ENCODE measurements at places on chromosomes 4 and X.

- no peak for DNase-seq
Measured at GRCh38 chr4:146450524-146450923, 71.2 kb downstream of the SLC10A7 start.

GRCh38 chr4:55323375-55323774 is 22.7 kb upstream of the SRD5A3 start:
- no peak for DNase-seq

DNA sequence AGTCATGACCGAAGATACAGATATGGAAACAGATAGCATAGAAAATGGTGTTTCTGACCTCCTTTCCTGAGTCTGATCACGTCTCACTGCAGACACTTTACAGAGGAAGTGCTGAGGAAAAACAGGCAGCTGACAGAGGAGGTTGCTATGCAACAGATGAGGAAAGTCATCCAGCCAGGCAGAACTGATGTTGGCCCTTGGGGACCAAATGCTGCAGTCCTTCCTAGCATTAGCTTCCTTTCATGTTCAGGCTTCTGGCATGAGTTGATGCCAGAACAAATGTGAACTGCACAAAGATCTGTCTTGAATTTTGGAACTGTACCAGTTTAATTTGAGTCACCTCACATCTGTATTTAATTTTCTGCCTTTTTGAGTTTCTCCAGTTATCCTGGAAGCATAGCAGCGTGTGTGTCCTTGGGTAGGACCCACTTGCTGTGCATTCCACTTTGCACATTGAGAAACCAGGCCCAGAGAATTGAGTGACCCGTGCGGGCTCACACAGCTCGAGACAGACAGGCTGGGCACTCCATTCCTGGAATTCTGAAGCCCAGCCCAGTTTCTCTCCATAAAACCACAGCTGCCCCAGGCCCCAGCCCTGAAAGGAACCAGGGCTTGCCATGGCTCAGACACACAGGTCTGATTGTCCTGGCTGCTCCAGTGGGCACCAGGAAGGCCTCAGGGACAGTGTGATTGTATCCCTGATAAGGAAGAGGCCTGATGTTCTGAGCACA is 1.4 kb upstream of the MAGED1 start:
- no peak for DNase-seq

- no peak for DNase-seq
Measured at GRCh38 chr4:26763648-26764047, 97.0 kb upstream of the STIM2 start.

DNA sequence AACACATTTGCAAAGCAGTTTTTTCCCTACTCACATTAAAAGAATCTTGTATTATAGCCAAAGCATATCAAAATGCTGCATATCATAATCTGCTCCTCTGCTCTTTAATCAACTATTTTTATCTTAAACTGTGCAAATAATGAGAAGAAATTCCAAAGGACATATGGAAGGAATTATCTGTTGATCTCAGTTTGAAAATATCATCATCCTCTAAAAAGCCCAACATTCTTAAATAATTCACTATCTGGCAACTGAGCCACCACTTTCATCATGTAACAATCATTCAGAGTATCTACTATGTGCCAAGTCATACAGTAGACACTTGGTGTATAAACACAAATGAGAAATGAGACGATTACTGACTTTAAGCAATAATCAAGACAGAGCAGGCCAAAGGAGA is 63.0 kb downstream of the PRSS12 start:
- DNase-seq = no peak

DNA sequence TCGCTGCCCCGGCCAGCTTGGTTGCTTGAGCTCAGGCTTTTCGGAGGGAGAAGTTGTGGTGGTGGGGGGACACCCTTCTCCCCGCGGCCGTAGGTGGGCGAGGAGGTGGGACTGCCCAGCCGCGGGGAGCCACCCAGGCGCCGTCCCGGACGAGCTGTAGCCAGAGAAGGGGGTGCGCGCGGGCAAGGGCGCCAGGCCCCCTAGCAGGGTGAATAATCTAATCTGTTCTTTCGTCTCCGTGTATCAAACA is 3.1 kb downstream of the MID1IP1 start:
- DNase-seq = no peak

- no peak for DNase-seq
Measured at GRCh38 chrX:49197543-49198087, 2.4 kb downstream of the SYP start.

GRCh38 chr4:75654905-75655304 is 18.3 kb downstream of the G3BP2 start:
- DNase-seq = no peak

- DNase-seq = no peak
Measured at GRCh38 chrX:56057325-56057724, 174.8 kb upstream of the KLF8 start.

DNA sequence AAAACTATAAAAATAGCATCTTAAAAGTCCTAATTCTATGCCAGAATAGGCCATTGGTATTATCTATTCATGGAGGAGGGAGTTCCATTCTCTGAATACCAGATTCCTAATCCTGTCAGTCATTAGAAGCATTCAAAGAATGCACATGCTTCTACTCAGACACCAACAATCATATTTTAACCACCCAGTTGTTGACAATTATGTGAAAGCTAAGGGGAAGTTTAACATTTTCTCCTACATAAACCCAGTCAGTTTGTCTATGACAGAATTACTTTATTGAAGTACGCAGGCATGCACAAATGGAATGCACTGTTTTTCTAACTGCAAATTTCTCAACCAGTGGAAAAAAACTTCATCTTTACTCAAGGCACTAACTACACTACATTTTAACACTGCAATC is 69.6 kb upstream of the MTNR1A start:
- DNase-seq = no peak

DNA sequence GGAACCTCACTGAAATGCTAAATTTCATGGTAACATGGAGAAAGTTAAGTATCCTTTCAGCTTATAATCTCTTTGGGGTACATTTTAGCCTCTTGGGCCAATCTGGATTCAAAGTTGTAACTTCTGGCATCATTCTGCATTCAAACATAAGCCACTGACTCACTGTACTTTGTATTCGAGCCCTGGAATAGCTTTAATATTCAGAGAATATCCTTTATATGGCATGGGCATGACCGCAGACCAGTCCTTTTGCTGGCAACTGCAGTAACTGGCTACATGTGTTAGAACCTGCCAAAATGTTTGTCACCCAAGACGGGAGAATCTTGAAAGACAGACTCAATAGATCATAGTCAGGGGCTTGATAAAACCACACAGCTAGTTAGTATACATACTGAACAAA is 3.3 kb downstream of the GASK1B start:
- no peak for DNase-seq

GRCh38 chrX:113747274-113747973 is 836.5 kb upstream of the HTR2C start:
- no peak for DNase-seq

DNA sequence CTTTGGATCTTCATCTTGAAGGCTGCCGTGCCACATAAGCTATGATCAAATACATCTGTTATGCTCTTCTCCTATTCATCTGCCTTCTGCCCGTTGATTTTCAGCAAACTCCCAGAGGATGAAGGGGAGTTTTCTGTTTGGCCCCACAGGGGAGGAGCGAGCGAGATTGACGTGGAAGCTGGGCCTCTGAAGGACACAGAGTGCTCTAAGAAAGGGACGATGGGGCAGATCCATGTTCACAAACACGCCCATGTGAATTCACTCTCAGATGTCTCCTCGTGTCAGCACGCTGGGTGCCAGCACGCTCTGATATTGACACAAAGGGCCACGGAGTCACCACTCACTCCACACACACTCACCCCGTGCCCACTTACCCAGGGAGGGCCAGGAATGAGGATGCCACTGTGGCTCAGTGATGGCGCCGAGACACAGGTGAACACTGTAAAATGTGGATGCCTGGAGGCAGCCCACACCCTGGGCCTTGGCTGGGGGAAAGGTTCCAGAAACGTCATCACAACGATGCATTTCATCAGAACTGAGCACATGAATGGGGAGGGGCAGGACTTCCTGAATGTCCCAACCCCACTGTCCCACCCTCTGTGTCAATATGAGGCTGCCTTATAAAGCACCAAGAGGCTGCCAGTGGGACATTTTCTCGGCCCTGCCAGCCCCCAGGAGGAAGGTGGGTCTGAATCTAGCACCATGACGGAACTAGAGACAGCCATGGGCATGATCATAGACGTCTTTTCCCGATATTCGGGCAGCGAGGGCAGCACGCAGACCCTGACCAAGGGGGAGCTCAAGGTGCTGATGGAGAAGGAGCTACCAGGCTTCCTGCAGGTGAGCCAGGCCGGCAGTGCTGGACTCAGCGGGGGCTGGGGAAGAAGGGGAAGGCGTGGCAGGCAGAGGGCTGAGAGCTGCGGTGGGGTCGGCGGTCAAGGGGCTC is at the start of gene S100P:
TSS of gene S100P (plus strand) at position 648 of the 946 bp plus-strand sequence. CDS start at position 703, 55 bp downstream.
- no peak for DNase-seq

- no peak for DNase-seq
Measured at GRCh38 chrX:124239911-124240310, 92.5 kb upstream of the TEX13D start.

DNA sequence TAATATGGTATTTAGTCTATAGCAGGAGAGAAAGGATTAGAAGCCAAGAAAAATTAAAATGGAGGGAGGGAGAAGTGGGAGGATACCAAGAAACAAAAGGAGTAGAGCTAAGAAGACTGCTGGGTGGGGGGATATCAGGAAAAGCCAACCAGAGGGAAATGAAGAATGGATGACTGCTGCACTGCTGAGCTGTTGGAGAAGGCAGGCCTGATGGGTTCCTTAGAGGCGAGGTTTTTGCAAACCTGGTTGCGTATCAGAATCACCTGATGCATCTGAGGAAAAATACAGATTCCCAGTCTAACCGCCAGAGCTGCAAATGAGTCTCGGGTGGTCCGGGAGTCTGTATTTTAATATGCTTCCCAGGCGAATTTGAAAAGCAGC is 1.5 kb downstream of the PGRMC1 start:
- DNase-seq = no peak

DNA sequence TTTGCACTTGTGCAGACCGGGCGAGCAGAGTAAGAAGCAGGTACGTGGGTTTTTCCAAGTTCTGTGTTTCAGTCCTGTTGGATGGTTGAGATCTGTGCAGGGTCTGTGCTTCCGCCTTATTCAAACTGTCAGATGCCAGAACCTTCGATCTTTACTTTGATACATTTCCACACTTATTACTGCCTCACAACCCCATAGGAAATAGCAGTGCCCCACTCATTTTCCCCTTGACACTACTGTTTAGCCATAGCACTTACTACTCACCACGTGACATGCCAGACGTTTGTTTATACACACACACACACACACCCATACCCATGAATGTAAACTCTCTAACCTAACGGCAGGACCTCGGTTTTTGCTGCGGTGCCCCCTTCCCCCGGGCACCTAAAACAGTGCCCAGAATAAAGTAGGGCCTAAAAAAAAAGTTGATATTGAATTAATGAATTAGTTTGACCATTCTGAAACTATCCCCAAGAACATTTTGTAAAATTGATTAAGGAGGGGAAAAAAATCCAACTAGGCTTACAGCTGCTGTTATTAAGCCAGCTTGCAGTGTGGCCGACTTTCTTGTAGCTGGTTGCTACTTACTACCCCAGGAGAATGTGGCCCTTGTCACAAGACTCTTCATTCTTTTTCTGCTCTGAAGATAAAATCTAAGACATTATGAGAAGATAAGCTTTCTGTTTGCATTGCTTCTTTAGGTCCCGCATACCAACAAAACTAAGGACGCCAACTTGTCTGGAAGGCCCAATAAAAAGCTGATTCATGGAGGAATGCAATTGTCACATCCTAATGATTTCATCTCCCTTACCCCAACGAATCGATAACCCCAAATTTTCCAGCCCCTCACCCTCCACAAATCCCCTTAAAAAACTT is 704 bp upstream of the SEPSECS start:
- DNase-seq = no peak

DNA sequence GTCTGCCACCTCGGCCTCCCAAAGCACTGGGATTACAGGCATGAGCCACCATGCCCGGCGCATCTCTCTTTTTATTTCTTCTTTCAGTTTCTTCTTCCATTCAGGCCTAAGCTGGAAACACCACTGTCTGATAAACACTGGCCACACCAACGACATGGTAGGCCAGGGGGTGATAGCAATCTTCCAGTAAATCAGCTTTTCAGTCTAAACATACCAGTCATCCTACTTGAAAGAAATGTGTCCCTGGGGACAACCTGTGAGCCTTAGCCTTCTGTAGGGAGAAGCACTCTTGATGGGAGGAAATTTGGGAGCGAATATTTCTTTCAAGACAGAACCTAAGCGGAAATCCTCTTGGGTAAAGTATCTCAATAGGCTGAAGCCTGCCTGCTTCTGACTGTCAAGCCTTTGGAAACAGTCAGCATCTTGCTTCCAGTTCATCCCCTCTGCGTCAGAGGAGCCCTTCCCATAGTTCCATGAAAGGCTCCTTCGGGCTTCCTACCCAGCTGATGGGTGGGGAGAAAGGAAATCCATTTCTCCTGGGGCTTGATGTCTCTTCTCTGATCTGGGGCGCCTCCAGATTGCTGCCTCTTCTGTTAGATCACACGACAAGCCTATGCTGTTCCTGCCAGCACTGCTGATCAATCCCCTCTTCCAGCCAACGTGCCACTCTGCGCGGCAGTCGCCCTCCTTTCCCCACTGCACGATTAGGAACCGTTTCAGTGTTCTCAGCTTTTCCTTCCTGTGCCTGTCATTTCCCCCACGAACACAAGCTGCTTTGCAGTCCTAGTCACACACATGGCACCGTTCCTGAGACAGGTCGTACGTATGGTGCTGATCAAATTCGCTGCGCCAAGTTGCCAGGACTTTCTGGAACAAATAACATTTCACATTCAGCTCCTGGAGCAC is 49.5 kb upstream of the CBR4 start:
- DNase-seq = no peak

DNA sequence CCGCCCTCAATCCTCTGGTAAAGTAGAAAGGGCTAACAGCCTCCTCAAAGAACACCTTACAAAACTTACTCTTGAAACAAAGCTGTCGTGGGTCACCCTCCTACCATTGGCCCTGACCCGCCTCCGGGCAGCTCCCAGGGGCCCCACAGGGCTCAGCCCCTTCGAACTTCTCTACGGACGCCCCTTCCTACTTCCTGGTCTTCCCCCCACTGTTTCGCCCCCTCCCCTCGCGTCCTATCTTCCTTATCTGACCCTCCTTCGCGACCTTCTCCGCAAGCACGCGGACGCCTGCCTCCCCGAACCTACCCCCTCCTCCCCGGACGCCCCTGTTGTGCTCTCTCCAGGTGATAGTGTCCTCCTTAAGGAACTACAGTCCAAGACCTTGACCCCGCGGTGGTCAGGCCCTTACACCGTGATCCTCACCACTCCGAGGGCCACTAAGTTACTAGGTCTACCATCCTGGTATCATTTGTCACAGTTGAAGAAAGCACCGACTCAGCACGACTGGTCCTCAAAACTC is 963.1 kb downstream of the RPA4 start:
- DNase-seq = no peak

- DNase-seq = no peak
Measured at GRCh38 chrX:1274786-1275185, 6.2 kb downstream of the CSF2RA start.

DNA sequence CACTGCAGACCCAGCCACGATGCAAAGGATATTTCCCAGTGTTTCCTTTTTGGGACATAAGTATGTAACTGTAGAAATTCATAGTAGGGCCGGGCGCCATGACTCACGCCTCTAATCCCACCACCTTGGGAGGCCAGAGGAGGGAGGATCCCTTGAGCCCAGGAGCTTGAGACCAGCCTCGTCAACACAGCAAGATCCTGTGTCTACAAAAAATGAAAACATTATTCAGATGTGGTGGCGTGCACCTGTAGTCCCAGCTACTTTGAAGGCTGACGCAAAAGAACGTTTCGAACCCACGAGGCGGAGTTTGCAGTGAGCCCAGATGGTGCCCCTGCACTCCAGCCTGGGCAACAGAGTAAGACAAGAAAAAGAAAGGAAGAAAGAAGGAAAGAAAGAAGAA is 49.2 kb downstream of the CRLF2 start:
- DNase-seq = no peak

- no peak for DNase-seq
Measured at GRCh38 chrX:16552546-16552945, 97.4 kb upstream of the S100G start.

Data from brain pericyte (primary cell).